Progenitor cell of endocrine pancreas (in vitro differentiated cells): ENCODE measurements at places on chromosomes 3 and 15. TPM values are rescaled to one million over a fixed set of nuclear protein-coding genes. Genes with fewer than 3 reads are reported as not detected.

DNA sequence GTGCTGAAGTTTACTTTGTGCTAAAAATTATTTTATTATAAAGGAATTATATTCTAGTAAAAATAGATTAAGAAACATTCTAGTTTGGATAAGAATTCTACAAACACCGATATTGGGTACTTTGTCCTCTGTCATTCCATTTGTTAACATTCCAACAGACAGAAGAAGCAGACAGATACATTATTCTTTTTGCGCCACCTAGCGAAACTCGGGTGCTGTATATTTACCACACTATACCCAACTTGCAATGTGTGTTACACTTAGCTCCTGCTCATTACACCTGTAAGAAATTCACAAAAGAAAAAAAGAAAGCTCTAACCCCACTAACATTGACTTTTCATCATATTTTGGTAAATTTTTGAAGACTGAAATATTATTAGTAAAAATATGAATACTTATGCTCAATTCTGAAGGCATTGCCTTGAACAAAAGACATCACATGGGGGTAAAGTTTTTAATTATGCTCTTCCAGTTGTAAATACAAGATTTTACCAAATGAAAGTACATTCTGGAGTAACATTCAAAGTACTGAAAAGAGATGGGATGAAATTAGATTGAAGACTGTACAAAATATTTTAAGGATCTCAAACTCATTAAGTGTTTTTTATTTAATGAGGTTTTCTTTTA lies 136.5 kb upstream of the MLF1 start:
- DNase-seq: peak; percentile 23

The PLAAT1 gene
- 2.1 and 2.2 TPM in 2 replicates for total RNA-seq

DNA sequence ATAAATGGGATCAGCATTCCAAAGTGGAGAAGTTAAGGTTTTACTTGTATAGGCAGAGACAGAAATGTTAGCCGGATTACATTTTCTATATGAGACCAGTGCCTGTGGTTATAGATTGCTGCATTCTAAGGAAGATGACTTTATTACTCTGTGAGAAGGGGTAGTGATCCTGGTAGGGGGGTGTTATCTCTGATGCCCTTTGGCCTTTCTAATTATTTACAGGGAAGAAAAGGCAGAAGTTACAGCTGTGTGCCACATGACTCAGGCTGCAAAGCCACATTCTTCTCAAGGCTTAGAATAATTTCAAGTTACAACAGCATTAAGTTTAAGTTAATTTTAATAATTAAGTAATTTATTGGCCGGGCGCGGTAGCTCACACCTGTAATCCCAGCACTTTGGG lies 2.2 kb upstream of the TMC3 start:
- DNase-seq: no peak

The ZNF35 gene
- total RNA-seq: 19.0 and 19.3 TPM in 2 replicates

The NR1I2 gene
- 0.62 and 1.0 TPM in 2 replicates for total RNA-seq

The PLA2G4E gene
- total RNA-seq: 0.09 TPM in 1 of 2 replicates, not detected in the other

DNA sequence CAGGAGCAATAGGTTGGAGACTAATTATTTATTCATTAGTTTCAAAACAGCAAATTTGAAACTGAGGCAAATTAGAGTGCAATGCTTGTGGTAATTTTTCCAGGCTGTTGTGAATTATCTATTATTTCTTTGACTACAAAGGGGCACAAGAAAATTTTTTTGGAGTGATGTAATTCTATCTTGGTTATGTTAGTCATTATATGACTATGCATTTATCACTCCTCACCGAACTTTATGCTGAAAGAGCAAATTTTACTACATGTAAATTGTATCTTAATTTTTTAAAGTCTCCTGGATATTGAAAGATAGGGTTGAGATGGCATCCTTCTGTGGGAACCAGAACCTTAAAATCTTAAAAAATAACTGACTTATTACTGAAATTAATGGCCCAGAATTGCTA lies 320.0 kb upstream of the ROBO1 start:
- DNase-seq: no peak

The SNTN gene
- 0.26 TPM in 1 of 2 replicates, not detected in the other for total RNA-seq

The ZPLD1 gene
- total RNA-seq: not detected in 2 replicates

DNA sequence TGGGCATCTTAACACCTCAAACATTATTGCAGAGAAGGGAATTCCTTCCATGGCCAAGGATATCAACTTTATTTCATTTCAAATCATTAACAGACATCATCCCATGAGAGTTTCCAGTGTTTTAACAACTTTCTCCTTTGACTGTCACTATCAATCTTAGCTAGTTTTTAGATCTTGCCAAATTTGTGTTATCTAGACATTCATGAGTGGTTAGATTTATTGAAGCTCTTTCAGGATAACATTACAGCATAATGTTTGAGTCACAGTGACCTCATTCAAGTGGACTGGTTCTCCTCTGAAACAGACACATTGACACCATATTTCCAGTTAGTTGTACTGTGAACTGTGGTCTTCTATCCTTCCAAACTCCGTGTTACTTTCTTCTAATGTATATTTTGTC lies 8.6 kb upstream of the TNFAIP8L3 start:
- no peak for DNase-seq

DNA sequence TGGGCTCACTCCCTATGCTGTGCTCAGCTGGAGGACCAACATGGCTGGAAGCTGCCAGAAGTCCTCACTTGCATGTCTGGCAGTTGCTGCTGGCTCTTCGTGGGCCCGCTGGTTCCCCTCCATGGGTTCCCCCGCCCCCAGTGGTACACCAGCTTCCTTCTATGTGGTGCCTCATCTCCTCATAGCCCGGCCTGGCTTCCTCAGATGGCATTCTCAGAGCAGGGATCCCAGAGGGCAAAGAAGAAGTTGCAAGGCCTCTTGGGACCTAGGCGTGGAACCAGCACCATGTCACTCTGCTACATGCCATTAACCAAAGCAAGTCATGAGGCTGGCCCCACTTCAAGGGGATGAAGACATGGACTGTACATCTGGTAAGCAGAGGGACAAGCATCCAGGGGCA lies 2.9 kb upstream of the CFAP92 start:
- DNase-seq: no peak

- no peak for DNase-seq
Measured at GRCh38 chr3:100073714-100074307, 40.5 kb downstream of the FILIP1L start.

- no peak for DNase-seq
Measured at GRCh38 chr15:78050826-78051225, 26.7 kb downstream of the TBC1D2B start.

DNA sequence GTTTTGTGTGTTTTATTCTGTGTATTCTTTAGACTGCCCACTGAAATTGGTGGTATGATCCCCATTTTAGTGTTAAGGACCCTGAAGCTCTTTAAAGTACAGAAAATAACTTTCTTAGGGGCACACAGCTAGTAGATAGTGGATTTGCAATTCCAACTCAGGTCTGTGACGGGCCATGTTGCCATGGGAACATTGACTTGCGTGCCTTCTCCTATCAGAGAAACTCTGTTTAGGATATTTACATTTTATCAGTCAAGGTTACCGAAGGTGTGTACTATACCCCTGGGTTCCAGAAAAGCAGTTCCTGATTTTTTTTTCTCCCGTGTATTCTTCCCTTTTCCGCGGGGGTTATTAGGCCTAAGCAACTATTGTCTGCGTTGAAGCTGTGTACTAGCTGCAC lies 19.4 kb downstream of the MYZAP start:
- DNase-seq: no peak

DNA sequence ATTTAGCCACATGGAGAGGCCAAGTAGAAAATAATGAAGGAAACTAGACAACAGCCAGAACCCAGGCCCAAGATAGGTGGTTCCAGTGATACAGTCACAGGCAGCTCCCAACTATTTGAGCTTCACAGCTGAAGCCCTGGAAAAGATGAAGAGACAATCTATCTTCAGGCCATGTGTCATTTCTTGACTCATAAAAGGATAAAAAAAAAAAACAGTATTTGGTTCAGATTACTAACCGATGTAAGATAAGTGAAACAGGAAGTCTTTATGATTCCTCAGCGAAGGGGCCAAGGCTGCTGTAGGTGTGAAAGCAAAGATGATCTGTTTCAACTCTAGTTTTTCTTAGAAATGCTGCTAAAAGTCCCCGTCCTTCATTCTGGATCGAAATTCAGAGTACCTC lies 394.6 kb downstream of the ZNF385D start:
- no peak for DNase-seq

DNA sequence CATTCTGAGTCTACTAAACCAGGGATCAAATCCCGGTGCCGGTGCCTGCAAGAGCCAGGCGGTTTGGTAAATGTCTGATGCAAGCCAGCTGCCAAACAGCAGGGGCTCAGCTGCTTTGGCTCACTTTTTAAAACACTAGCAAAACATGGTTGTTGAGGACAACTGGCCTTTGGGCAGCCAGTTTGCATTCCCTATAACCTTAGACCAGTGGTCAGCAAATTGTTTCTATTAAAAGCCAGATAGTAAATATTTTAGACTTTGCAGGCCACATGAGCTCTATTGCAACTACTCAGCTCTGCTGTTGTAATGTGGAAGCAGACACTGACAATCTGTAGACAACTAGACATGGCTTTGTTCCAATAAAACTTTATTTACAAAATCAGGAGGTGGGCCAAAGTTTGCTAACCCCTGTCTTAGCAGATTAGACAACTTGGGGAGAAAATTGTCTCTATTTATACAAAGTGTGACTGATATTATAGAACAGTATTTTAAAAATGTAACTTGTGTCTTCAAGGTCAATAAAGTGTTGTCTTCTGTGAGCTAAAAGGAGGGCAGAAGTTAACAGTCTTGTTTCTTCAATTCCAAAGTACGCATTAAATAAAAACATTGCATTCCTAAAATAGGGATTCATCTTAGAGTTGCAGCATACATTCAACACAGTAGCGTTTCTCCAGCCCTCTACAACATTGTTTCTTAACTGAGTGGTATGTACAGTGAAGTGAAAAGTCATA lies 67.6 kb downstream of the SSUH2 start:
- DNase-seq: no peak

- no peak for DNase-seq
Measured at GRCh38 chr3:29214009-29214658, 66.7 kb upstream of the RBMS3 start.

The GOLGA8J gene
- not detected in 2 replicates for total RNA-seq

The VILL gene
- total RNA-seq: 6.8 and 7.6 TPM in 2 replicates

DNA sequence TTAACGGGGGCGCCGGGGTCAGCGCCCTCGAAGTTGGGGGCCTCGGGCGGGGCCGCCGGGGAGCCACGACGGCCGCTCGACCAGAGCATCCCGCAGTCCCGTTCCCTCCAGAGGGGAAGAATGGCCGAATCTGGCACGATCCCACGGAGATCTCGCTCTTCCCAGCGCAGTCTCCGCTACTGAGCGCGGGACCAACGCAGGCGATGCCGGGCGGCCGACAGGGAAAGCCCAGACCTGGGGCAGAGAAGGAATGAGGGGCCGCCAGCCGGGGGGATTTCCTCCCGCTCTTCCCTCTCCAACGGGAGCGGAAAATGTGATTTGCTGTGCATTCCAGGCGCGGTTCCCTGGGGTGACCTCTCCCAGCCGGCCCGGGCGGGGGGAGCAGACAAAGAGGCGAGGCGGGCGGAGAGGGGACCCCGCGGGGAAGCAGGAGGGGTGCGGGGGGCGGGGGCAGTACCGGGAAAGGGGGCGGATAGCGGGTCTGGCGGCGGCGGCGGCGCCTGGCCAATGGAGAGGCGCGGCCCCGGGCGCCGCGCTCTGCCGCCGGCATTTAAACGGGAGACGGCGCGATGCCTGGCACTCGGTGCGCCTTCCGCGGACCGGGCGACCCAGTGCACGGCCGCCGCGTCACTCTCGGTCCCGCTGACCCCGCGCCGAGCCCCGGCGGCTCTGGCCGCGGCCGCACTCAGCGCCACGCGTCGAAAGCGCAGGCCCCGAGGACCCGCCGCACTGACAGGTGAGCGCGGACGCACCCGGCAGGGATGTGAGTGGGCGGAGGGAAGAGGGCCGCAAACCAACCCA lies at the start of gene GREM1:
TSS of gene GREM1 (plus strand) at position 579 of the 801 bp plus-strand sequence. CDS start 12,687 bp downstream, outside the sequence.
- peak; percentile 13 for DNase-seq

The AGBL1 gene
- total RNA-seq: not detected in 2 replicates

DNA sequence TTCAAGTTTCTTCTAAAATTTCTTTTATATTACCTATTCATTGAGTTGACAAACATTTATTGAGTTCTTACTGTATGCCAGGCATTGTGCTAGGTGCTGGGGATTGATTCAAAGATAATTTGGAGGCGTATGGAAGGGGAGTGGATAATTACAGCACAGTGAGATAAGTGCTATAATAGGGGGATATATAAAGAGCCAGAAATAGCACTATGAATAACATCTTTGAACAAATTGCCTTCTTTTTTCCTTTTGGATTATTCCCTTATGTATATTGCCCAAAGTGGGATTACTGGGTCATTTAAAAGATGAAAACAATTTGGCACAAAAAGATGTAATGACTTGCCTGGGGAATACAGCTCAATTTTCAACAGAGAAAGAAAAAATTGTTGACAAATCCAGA lies 64.6 kb downstream of the LPP start:
- DNase-seq: no peak

DNA sequence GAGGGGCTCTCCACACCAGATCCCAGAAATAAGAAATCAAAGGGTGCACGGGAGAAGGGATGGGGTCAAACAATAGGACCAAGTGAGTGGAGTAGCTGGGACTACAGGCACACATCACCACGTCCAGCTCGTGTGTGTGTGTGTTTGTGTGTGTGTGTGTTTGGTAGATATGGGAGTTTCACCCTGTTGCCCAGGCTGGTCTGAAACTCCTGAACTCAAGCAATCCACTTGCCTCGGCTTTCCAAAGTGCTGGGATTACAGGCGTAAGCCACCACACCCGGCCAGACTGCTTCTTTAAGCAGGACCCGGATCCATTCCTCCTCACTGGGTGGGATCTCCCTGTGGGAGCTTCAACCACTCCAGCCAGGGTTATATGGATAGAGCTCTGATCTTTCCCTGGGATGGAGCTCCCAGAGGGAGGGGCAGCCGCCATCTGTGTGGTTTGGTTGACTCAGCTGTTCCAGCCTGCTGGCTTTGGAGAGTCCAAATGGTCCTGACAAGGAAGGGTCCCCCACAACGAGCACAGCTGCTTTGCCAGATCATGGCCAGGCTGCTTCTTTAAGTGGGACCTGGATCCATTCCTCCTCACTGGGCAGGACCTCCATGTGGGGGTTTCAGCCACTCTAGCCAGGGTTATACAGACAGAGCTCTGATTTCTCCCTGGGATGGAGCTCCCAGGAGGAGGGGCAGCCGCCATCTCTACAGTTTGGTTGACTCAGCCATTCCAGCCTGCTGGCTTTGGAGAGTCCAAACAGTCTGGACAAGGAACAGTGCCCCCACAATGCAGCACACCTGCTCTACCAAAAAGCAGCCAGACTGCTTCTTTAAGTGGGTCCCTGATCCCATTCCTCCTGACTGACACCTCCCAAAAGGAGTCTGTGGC lies 9.1 kb upstream of the AVEN start:
- DNase-seq: no peak

The SCAMP5 gene
- total RNA-seq: 55.9 and 58.0 TPM in 2 replicates

DNA sequence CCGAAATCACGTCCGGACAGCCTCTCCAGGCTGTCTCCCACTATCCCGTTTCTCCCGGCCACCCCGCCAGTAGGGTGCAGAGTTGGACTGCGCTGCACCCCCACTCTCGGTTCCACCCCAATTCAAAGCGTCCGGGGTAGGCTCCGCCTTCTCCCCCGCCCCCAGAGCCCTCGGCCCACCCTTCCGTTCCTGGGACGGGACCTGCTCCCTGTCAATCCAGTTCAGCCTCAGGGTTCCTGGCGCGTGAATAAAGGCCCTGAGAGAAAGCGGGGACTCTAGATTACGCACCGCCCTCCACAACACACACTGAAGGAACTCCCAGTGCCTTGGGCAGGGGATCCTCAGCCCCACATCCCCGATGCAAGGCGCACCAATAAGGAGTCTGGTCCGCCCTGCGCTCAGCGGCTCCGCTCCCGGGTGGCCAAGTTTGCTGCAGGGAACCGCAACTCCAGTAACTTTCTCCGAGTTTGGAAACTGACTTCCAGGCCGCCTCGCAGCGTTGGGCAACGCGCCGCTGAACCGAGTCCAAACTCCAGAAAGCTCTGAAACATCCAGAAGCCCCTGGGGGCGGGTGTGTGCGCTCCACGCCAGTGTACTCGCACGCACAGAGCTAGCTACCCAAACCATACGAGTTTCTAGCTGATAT lies 1.9 kb downstream of the ADAMTS9 start:
- DNase-seq: peak; percentile 82
